Lung (tissue), 17 donors: ENCODE measurements at places on chromosomes 4 and X. TPM values are rescaled to one million over a fixed set of nuclear protein-coding genes. Genes with fewer than 3 reads are reported as not detected.

The NPY2R gene
- not detected for polyA plus RNA-seq

The RNF150 gene
- polyA plus RNA-seq = 0.18 TPM

The SPARCL1 gene
- 93.2 TPM for polyA plus RNA-seq

The P2RY4 gene
- polyA plus RNA-seq = 0.06 TPM

The CT83 gene
- polyA plus RNA-seq = not detected

The FAM149A gene
- polyA plus RNA-seq = 2.5 TPM

The NLGN3 gene
- polyA plus RNA-seq = 0.71 TPM

The VCX3B gene
- not detected for polyA plus RNA-seq

The ZFP92 gene
- polyA plus RNA-seq = 1.5 TPM
